ENCODE measurements at places on chromosomes 1 and 21.

GRCh38 chr1:233364026-233364425, 36.5 kb downstream of the MAP3K21 start:
- no peak for DNase-seq

GRCh38 chr1:94259635-94260289, 22.4 kb upstream of the ARHGAP29 start:
- no peak for DNase-seq

GRCh38 chr1:1435106-1435903, at the start of gene VWA1:
Gene VWA1, plus strand, starts transcription at chr1:1435690. Its CDS starts 59 bp downstream, at chr1:1435749.
- peak; percentile 36 for DNase-seq

DNA sequence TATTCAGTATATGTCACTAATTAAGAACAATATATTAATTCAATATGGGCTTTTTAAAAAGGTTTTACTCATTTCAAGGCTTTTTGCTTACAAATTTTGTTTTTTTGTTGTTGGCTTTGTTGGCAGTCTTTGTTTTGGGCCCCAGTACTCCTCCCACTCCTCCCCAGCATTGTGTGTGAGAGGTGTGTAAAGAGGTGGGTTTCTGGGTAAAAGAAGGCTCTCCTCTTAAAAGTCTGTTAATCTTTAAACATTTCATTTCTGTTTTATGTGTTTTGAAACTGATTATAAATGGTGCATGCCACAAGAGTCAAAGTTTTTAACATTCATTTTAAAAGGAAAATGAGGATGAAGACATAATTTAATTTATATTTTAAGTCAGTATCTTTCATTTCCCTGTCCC, 79.6 kb downstream of the SASS6 start:
- DNase-seq, result no peak

GRCh38 chr1:228921481-228921880, 186.2 kb downstream of the RHOU start:
- no peak for DNase-seq

- DNase-seq, result no peak
Measured at GRCh38 chr21:38165466-38166172, 91.2 kb upstream of the KCNJ15 start.

DNA sequence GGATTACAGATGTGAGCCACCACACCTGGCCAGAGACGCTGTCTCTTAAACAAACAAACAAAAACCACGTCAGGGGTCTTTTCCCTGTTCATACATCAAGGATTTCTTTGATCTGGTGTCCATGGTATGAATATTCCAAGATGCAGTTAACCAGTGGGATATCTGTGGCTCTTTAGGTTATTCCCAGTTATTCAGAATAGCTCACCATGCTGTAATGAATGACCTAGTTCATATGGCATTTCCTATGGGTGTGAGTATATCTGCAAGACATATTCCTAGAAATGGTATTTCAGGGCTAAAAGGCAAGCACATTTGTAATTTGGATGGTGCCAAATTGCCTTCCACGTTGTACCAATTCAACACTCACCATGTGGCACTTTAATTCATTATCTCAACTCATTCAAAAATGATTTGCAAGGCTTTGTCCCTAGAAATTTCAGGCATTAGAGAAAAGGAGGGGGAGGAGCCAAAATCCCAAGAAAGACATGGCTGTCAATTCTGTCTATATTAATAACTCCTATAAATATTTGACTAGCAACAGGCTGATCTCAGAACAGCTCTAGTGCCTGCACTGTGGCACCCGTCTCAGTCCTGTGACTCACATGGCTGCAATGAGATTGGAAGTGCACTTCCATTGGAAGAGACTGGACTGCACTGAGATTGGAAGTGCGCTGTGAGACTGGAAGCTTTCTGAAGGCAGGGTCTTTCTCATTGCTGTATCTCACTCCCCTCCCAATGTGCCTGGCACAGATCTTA, 6.0 kb upstream of the STMN1 start:
- no peak for DNase-seq

DNA sequence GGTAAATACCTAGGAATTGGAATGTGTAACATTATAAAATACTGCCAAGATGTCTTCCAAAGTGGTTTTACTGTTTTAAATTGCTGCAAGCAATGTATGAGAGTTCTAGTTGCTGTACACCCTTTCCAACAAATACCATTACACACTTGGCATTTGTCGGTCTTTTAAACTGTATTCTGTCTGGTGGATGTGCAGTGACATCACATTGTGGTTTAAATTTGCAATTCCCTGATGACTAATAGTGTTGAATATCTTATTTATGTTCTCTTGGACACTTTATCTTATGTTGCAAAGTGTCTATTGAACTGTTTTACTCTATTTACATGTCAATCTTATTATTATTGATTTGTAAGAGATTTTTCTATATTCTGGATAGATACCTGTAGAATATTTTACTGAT, 561.2 kb upstream of the B3GALT2 start:
- no peak for DNase-seq

- DNase-seq, result no peak
Measured at GRCh38 chr1:22861764-22862440, 110.8 kb downstream of the LACTBL1 start.
